ENCODE measurements at places on chromosomes 5 and 9.

DNA sequence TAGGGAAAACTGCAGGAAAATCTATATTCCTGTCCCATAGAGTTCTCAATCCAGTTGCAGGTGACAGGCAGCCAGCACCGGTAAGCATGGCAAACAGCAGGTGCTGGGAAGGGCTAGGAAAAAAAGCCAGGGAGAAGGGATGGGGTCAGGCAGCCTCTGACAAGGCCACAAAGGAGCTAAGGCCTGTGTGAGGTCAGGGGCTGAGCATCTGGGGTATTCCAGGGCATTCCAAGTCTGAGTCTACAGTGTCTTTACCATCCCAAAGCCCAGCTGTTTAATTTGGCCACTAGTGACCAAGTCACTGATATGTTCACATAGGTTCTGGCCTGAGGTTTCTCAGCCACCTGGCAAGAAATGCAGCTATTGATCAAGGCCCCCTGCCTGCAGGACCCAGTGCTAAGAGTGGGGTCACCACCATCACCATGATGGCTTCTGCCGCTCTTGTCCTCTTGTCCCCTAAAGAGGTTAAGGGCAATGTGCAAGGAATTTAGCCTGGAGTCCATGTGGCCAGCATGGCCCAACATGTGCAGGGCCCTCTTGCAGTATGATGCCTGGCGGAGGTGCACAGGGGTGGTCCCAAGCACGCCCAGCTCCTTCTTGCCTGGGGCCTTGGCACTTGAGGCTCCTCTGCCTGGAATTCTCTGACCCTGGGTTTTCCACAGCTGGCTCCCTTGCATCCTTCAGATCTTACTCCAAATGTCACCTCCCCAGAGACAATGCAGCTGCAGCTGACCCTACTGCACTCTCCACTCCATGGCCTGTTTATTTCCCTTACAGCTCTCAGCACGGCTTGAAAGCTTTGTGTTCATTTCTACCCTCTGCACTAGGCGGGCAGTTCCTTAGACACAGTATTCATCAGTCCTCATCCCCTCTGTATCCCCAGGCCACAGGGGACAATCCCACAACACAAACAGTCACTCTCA lies 213.1 kb downstream of the MSX2 start:
- no peak for DNase-seq

DNA sequence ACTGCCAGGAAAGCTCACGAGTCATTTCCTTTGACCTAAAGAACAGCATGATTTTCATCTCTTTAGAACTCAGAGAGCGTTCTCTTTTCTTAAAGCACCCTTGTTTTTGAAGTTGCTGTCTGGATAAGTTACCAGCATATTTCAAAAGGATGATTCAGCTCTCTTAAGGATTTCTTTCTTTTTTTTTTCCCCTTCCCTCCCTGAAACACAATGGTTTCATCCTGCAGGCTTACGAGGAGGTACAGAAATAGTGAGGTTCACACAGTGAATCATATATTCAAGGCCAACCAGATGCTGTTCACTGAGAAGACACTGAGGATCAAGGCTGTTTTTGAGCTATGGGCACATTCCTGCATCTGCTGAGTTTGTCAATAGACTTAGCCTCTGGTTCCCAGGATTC lies 257.2 kb downstream of the KIF4B start:
- no peak for DNase-seq

DNA sequence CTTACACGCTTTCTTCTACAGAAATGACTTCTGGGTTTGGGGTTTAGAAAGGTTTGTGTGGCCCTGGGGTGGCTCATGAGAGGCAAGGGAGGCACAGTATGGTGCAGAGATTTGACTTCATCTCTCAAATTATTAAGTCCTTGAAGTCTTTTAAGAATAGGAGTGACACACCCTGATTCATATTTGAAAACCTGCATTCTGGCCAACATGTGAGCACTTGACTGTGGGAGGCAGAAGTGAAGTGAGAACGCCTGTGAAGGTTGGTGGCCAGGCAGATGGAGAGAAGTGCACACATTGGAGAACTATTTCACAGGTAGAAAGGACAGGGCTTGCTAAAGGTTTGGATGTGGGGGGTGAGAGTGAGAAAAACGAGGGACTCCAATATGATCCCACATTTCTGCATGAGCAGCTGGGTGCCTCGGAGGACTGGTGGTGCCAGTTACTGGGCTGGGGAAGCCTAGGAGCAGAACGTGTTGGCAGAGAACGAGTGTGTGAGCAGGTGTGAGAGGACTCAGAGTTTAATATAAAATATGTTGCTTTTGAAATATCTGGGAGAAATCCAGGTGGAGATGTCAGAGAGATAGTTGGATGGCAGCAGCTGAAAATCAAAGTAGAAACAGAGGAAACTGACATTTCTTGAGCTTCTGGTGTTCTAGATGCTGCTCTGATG lies 240.0 kb upstream of the ADAMTSL1 start:
- DNase-seq: no peak

GRCh38 chr9:114424126-114424525 lies 36.3 kb upstream of the AKNA start:
- no peak for DNase-seq

DNA sequence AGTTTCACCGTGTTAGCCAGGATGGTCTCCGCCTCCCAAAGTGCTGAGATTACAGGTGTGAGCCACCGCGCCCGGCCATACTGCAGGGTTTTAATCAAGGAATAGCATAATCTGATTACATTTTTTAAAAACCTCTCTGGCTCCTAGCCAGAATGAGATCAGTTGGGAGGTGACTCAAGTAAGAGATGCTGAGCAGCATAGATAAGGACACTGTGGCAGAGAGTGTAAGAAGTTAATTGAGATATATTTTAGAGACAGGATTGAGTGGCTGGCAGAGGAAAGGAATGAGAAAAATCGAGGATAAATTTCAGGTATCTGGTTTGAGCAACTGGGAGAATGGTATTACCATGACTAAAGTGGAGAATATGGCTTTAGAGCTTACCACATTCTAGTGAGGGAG lies 7.3 kb upstream of the RIGI start:
- no peak for DNase-seq

GRCh38 chr9:120198027-120198426 lies 381.9 kb downstream of the CDK5RAP2 start:
- no peak for DNase-seq

DNA sequence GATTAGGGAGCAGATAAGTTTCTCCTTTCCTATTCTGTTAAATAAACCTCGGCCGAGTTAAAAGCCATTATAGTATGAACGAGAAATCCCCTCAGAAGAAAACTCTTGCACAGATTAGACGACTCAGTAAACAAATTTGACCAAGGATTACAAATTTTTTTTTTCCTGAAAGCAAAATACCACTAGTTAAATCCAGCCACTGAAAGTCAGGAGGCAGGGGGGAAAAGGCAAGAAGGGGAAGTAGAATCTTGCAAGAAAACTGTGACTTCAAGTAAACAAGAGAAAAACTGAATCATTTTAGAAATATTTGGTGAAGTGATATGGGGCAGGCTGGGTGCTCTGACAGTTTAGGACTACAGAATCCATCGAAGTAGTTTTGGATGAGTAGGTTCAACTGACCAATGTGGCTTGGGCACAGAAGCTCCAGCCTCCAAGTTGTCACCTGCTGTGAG lies 251.0 kb downstream of the DENND1A start:
- DNase-seq: no peak
